ENCODE measurements at places on chromosomes 12 and 14.
A peak's percentile ranks its signal among the peaks of the same experiment; 100 is the strongest.

DNA sequence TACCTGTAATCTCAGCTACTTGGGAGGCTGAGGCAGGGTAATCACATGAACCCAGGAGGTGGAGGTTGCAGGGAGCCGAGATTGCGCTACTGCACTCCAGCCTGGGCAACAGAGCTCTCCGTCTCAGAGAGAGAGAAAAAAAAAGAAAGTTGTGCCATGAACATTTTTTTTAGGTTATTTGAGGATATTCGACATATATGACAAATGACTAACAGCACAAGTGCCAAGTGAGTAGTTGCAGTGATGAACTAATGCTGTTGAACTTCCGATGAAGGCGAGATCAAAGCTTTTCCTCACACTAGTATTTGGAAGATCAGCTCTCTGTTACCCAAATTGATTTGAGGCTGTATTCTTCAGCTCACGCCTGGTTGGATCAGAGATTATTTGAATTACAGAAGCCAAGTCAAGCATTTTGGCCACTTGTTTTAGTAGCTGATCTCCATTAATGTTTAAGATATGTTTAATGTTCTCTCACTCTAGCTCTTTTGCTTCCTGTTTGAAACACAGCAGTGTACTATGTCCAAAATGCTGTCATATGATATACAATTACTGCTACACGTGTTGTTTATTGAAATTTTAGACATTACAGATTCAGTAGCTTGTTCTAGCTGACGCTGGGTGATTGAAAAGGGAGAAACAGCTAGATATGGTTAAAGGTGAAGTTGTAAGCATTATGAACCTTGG is 43.4 kb downstream of the WDR20 start:
- no peak for DNase-seq

DNA sequence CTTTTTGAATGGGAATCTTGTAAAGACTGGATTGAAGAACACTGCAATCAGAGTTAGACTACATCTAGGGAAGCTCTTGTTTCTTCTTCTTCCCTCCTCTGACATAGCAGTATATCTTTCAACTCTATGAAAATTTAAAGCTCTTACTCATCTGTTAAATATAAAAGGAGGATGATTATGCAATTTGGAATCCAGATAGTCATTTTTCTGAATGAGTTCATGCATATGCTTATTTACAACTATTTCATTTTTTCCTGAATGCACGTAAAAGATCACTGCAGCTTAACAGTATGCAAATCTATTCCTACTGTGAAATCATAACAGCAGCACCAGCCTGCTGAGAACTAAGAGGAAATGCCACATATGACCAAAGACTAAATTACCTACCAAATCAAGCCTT is 133.5 kb upstream of the TMCC3 start:
- no peak for DNase-seq

GRCh38 chr12:3655328-3655900 is 97.5 kb downstream of the CRACR2A start:
- DNase-seq = no peak

GRCh38 chr14:75648066-75648838 is 12.4 kb downstream of the ERG28 start:
- peak; percentile 65 for DNase-seq

GRCh38 chr12:93363841-93364297 is 13.9 kb upstream of the NUDT4 start:
- no peak for DNase-seq

DNA sequence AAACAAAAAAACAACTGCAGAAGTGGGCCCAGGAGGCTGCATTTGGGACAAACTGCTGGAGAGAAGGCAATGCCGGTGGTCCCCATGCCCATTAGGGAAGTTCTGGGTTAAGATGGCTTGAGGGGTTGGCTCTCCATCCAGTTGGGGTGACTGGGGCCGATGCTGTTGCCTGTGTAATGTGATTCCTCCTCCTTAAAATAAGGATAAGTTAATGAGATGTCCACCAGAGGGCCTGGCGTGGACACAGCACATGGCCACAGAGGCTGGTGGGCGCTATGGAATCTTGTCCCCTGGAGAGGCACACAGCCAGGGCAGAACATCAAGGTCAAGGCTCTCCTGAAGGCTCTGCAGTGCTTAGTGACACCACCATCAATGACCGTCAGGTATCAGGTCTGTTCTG is 1.0 kb upstream of the TESC start:
- no peak for DNase-seq

GRCh38 chr14:87837296-87837695 is 155.7 kb downstream of the GALC start:
- no peak for DNase-seq

GRCh38 chr12:89461649-89462612 is 62.7 kb downstream of the GALNT4 start:
- no peak for DNase-seq

DNA sequence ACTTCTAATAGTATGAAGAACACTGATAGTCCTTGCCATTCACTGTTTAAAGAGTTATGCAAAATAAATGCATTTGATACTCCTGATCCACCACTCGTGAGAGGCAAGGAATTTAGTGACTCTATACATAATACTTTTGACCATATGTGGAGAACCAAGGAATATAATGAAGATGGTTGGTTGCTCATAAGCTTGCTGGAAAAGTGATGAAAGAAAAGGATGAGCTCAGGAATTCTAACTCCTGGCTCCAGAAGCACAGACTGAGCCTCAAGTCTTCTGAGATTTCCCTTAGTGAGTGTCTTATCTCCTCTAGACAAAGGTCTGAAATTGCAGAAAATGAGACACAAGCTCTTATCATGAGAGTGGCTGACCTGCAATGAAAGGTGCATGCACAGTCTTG is 57.1 kb upstream of the KRAS start:
- DNase-seq = no peak

DNA sequence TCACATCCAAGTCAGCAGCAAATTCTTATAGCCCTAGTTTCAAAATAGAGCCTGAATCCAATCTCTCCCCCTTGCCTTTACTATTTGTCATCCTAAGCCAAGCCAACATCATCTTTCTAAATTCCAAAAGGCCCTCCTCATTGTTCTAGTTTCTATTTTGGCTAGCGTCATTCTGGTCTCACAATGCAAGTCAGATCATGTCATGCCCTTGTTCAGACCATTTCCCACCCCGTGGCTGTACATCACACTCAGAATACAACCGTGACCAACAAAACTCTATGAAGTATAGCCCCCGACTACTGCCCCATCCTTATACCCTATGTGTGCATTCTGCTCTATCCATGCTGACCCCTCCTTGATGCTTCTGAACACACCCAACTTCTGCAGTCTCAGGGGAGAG is 12.3 kb upstream of the GNG2 start:
- no peak for DNase-seq

DNA sequence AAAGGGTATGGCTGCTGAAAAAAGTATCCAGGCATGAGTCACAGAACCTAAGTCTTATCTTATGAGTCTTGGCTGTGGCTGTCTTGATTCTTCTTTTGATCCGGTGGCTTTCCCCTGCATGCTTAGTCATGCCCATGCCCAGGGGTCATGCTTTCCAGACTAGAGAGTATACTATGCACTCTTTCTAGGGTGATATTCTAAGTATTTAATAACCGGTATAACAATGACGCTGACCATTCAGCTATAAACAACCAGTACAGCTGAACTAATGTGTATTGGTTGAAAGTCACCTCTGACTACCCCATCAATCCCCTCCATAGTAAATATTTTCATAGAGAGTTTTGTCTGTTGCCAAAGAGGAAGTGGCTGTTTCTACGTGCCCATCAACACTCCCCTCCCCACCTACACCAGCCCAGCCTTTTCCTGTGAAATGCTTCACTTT is 34.7 kb upstream of the NRXN3 start:
- no peak for DNase-seq

- peak; percentile 71 for DNase-seq
Observed at GRCh38 chr12:3752741-3753486, at the start of gene CRACR2A. TSS of gene CRACR2A (minus strand) at chr12:3753109. CDS start at chr12:3696999, 56,110 bp downstream.

DNA sequence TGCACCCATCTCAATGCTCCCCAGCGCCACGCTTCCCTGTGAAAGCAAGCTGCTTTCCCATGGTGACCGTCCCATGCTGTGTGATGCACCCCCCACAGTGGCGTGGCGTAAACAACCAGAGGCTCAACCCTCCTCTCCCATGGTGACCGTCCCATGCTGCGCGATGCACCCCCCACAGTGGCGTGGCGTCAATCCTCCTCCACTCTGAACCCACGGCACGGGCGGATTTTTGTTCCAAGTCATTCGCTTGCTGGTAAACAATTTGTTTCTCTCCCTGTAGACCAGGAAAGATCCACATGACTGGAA is 8.9 kb downstream of the STX2 start:
- no peak for DNase-seq

DNA sequence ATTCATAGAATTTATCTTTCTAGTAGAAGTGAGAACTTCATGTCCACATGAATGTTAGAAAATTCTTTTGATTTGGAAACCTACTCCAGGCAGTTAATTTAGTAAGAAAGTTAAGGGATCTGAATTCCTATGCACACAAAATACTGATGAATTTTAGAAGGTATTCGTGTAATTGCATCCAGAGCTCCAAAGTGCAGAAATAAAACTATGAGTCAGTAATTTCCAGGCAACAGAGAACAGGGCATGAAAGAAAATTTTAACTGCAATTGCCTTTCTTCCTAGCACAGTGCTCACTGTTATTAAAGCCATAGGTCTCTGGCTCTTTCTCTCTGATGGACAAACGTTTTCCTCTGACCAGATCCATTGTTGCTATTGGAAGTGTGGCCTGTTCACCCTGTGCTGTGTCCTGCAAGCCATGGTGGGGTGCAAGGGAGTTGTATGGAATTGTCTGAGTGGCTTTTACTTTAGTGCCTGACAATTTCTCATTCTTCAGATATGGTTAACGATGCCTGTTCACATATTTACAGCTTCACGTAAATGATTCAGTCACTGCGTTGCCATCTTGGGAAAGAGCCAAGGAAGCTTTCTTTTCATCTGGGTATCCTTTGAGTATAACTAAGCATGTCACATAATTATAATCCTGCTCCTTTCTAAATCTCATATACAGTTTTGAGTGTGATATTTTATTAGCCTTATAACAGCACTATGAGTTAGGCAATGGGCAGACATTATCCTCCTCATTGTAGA is 145.1 kb downstream of the ACSS3 start:
- DNase-seq = no peak

GRCh38 chr12:97560786-97561618 is 98.4 kb downstream of the RMST start:
- no peak for DNase-seq

GRCh38 chr14:102096569-102097188 is 9.8 kb upstream of the HSP90AA1 start:
- DNase-seq = peak; percentile 89

- no peak for DNase-seq
Observed at GRCh38 chr12:49059299-49060171, 1.1 kb downstream of the KMT2D start.

GRCh38 chr12:101671157-101671791 is 26.2 kb upstream of the CHPT1 start:
- DNase-seq = no peak

DNA sequence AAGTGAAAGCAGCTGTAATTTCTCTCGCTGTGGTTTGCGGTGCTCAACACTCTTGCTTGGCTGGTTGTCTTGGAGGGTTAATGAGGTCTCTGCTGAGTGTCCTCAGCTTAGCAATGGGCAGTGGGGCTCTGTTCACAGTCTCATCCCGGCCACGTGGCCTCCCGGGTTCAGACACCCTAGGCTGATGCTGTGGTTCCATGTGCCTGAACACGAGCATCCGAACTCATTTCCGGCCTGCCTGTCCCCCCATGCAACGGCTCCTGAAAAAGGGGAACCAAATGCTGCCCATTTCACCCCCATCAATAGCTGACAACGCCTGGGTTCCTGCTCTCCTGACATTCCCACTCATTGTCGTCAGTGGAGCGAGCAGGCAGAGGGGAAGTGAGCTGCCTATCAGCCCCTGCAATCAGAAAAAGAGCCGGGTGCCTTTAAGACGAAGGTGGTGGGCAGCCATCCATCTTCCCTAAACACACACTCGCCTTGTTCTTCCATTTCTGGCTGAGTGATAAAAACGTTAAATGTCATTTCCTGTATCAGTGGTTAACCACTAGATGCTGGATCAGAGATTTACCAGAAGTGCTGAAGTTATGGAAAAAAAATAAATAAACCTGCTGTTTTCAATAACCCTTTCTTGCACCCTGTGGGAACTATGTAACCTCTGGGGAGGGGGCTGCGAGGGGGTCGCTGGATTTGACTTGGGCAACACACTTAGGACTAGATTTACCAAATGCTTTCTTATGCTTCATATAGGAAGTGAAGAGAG is 60.3 kb upstream of the BCL2L14 start:
- DNase-seq = peak; percentile 65

GRCh38 chr14:100776681-100777365 is 49.1 kb upstream of the MEG3 start:
- peak; percentile 18 for DNase-seq

GRCh38 chr14:78752518-78753188 is 582.5 kb downstream of the NRXN3 start:
- no peak for DNase-seq

GRCh38 chr14:92014040-92014439 is 25.8 kb downstream of the TRIP11 start:
- DNase-seq = no peak

DNA sequence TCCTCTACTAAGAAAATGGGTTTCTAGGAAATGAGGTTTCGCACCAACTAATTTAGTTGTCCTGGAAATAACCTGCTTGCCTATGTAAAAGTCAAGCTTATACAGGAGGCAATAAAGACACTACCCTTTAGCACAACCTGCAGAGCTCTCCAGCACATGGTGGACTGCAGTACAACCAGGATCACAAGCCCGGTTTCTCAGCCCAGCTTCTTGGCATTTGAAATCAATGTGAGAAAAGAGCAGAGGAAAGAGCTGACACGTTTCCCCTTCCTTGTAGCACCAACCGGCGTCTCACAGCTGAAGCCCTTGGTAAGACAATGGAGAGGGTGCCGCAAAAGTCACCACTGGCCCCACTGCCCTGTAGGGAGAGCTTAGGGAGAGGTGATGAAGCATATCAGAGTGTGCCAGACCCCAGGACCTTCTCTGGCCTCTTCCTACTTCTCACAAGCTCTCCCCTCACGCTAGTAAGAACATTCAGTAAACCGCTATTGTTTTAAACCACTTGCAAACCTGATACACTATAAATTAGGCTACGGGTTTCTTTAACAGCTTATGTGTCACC is 8.6 kb downstream of the SPTLC2 start:
- peak; percentile 27 for DNase-seq

- DNase-seq = no peak
Observed at GRCh38 chr12:50218386-50218785, 51.2 kb upstream of the CERS5 start.

- no peak for DNase-seq
Observed at GRCh38 chr12:84416626-84417025, 496.0 kb downstream of the SLC6A15 start.

- DNase-seq = no peak
Observed at GRCh38 chr14:75833326-75834020, 148.3 kb downstream of the TGFB3 start.

DNA sequence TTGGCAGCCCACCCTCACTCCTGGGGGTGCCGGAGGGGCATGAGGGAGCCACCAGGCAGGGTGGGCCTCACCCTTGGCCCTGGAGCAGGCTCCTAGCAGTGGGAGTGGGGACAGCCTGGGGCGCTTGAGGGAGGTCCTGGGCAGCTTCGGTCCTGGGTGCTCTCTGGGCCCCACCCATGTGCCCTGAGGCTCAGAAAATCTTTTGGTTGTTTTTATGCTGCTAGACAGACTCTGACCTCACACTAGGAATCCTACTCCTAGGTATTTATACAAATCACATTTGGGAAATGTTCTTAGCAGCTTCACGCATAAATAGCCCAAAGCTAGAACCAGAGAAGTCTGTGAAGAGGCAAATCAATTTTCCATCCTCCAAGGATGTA is 10.9 kb upstream of the ULK1 start:
- DNase-seq = no peak

- DNase-seq = no peak
Observed at GRCh38 chr14:72631401-72631800, 262.5 kb downstream of the DPF3 start.
